ENCODE measurements at places on chromosomes 3 and 15.

GRCh38 chr3:178526291-178526690 is 9.9 kb upstream of the KCNMB2 start:
- no peak for DNase-seq

DNA sequence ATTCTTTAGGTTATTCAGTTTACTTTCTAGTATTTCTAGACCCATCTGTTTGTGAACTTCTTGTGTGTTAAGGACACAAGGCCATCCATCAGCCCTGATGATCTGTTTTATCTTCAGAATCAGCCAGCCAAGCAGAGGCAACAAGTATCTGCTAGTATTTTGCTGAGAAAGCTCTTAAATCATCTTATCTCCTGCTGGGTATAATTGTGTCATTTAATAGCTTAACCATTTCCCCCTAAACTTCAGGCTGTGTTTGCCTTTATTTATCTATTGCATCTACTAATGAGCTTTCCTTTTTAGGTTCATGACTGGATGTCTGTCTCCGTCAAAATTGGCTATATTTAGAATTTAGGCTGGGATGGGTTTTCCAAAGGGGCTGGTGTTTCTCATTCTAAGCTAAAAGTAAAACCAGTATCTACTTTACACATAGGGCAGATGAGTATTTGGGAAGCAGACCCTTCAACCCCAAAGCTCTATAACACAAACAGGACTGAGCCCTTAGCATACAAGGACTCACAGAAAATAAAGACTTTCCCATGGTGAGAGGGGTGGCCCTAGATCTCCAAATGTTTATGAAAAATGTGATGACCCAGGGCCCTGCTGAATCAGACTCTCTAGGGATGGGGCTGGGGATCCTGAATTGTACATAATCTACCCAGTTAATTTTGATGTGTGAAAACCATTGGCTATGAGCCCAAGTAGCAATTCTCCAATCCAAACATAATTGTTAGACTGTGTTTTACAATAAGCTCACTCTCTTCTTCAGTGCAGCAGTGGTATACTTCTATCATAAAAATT is 65.3 kb upstream of the PSMD6 start:
- no peak for DNase-seq

- no peak for DNase-seq
These were observed 840.0 kb downstream of the ROBO1 start for GRCh38 chr3:78927759-78928158.

GRCh38 chr15:78437107-78437761 is 782 bp upstream of the IREB2 start:
- no peak for DNase-seq

GRCh38 chr15:89329329-89330084 is 5.1 kb downstream of the POLG start:
- no peak for DNase-seq

Data from stimulated activated CD4-positive, alpha-beta T cell treated with anti-CD3 and anti-CD28 coated beads, Interleukin-15, amount 100 ng/mL, for 1 hour (primary cell).